ENCODE measurements at places on chromosomes 2 and 18.
A peak's percentile ranks its signal among the peaks of the same experiment; 100 is the strongest.

GRCh38 chr2:179554639-179555386 is 290.2 kb upstream of the SESTD1 start:
- DNase-seq = no peak

GRCh38 chr18:70165936-70166335 is 39.6 kb downstream of the RTTN start:
- no peak for DNase-seq

- DNase-seq = no peak
These were observed 56.2 kb upstream of the ATP8B1 start for GRCh38 chr18:57859314-57859713.

GRCh38 chr2:124450481-124450880 is 425.4 kb downstream of the CNTNAP5 start:
- DNase-seq = no peak

DNA sequence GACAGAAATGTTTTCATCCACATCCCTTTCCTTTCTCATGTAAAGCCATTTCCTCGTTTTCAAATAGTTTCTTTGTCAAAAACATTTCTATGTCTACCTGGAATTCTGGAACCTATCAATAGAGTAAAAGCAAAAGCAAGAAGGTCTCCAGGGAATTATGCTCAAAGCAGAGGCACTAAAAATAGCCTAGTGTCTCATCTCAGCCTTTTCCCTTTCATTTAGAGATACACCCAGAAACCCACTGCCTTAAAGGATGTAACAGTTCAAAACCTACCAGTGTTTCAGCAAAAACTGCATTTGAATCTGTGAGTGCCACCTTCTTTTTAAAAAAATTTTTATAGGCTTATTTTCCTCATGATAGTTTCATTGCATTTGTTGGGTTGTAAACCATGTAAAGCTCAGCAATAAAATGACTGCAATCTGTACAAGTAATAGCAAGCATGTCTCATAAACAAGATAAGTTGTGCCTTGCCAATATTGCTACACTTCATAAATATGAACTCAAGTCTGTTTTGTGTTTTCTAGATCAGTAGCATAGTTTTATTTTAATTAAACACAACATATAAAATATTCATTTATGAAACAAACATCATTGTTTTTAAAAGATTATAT is 927.3 kb upstream of the ACVR2A start:
- no peak for DNase-seq

GRCh38 chr18:2903006-2903405 is 56.2 kb downstream of the EMILIN2 start:
- DNase-seq = no peak

DNA sequence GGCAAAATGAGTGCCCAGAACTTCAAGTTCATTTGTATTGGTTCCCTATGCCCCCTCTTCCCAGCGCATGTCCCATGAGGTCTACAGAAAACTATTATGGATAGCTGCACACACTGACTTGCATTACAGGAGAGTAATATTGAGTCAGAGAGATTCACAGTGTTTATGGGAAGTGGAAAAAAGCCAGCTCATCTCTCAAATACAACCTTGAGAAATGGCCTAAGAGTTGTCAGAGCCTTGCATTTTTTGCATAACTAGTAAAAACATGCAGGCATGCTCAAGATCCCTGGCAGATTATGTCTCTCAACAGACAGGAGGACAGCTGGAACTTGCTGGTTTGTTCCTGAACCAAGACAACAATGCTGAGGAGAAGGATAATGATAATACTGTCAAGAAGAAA is 1292.8 kb downstream of the DSC3 start:
- no peak for DNase-seq

DNA sequence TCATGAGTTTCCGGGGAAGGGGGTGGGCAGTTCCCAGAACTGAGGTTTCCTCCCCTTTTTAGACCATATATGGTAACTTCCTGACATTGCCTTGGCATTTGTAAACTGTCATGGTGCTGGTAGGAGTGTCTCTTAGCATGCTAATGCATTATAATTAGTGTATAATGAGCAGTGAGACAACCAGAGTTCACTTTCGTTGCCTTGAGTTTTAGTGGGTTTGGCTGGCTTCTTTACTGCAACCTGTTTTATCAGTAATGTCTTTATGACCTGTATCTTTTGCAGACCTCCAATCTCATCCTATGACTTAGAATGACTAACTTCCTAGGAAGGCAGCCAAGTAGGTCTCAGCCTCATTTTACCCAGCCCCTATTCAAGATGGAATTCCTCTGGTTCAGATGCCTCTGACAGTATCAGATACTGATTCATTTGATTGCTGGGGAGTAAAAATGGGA is 447.3 kb downstream of the XIRP2 start:
- no peak for DNase-seq

DNA sequence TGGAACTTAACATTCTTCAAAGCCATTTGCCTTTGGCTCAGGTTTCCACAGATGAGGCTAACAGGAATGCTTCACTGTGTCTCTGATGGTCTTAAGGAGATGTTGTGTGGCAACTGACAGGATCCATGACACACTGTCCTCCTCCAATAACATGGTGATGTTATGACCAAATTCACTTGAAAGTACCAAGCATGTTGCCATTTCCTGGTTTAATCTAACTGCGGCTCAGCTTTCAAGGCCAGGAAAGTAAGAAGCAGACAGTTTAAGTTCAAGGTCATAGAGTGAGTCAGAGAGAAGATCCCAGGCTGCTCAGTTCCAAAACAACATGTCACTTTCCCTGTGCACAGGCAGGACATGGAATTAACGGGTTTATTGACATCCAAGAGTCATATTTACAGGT is 513.6 kb downstream of the STK39 start:
- DNase-seq = no peak

GRCh38 chr18:40531051-40531450 is 1424.0 kb upstream of the PIK3C3 start:
- no peak for DNase-seq

DNA sequence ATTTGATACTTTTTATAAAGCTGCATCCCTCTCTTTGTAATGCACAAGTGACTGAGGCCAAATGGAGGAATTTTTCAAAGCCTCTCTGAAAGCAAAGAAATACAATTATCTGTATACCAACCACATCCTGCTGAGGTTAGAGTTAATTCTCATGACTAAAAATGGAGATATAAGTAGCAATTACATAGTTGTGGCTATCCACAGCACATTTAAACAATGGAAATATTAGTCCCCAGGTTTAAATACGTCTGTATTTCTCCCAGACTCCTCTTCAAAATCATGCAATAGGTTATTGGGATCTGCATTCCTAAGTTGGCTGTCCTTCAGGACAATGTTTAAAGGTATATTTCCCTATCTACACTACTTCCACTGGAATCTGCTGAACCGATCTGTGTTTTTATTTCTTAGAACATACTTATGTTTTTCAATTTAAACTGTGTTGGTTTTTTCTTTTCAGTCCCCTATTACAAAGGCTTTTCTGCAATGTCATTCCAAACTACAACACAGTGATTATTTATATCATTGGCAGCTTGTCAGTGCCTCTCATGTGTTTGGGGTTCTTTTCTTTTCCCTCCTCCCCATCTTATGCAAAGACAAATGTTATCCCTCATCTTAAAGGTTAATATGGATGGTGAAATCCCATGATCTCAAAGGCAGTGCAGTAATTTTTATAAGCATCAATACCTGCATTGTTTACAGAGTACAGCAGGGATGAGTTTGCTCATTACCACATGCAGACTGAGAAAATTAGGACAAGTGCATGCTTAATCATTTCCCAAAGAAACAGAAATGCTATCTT is 134.8 kb upstream of the FSHR start:
- no peak for DNase-seq

DNA sequence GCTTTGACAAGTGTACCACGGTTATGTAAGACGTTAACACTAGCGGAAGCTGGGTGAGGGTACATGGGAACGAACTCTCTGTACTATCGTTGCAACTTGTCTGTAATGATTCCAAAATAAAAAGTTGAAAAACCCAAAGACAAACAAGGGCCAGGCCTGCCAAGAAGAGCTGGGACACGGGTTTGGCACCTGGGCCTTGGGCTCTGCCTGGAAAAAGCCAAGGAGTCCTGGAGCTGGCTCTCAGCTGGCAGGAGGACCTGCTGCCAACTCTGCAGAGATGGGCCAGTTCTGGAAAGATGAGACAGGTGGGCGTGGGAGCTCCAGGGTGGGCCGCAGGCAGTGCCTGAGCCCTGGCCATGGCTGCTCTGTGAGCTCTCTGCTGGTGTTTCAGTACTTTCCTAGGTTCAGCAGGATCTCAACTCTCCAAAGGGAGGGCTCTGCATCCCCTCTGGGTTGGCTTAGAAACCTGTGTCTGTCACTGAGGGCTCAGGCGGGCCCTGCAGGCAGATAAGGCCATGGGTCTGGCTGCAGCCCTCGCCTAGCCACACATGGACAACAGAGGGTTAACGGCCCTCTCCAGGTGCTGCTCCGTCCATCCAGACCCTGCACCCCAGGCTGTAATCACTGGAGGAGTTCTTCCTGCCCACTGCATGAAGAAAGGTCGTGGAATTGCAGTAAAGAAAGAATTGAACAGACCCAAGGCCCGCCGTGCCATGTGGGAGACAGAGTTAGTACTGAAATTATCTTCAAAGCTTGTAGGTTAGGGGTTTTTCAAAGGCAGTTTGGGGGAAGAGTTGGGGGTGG is 89.9 kb downstream of the RHOB start:
- no peak for DNase-seq

DNA sequence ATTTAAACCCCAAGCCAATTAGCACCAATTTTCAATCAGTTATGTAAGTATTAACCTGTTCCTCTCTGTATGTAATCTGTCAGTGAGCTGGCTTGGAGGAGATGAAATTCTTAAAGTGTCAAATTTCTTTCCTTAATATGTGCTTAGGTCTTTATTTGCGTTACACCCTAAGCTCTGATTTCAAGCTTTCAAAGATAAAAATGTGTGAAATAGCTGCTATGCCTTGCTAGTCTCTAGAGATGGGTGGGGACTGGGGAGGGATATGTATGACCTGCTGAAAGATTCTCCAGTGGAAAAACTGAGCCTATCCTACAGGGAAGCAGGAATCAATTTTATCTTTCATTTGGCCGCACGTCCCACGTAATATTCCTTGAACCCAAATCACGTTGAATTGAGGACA is 264.5 kb downstream of the RND3 start:
- no peak for DNase-seq

- no peak for DNase-seq
These were observed 20.3 kb downstream of the TGOLN2 start for GRCh38 chr2:85307527-85307897.

DNA sequence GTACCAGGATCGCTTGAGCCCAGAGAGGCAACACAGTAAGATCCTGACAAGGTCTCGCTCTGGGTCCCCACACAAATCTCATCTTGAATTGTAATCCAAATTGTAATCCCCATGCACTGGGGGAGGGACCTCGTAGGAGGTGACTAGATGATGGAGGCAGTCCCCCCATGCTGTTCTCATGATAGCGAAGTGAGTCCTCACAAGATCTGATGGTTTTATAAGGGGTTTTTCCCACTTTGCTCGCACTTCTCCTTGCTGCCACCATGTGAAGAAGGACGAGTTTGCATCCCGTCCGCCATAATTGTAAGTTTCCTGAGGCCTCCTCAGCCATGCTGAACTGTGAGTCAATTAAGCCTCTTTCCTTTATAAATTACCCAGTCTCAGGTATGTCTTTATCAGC is 46.0 kb upstream of the SERTAD2 start:
- DNase-seq = no peak

GRCh38 chr2:171271971-171272436 is 111.3 kb upstream of the TLK1 start:
- DNase-seq = peak; percentile 69

DNA sequence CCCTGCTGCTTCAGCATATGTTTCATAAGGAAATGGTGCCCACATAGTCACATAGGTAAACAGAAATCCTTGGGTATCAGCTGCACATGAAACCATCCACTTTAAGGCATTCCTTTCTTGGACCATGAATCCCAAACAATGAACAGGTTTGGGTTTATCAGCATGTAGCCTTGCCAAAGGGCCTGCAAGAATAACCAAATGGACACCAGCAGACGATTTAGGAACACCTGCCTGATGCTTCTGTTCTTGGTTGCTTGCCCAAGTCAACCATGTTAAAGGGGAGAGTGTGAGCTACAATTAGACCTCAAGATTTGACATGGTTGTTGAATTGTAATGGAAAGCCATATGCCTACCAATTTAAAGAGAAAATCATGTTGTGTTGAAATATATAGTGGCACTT is 1342.7 kb upstream of the PIK3C3 start:
- DNase-seq = no peak

GRCh38 chr2:120667981-120668380 is 67.7 kb upstream of the GLI2 start:
- no peak for DNase-seq

DNA sequence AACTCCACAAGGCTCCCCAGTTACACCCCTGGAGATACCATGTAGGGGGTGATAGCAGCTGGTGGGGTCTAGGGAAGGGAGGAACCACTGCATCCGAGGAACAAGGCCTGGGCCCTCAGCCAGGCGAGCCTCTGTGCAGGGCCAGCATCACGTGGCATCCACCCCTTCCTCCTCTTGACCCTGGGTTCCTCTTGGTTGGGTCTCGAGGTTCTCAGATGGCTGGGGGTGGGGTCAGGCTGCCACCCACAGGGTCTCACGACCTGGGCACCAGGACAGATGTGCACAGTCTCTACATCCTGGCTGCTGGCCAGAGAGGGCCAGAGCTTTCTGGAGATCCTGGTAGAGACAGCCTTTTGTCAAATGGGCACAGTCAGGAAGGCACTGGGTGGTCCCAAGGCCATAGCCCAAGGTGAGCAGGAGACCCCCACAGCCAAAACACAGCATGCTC is 10.4 kb downstream of the HS6ST1 start:
- no peak for DNase-seq

DNA sequence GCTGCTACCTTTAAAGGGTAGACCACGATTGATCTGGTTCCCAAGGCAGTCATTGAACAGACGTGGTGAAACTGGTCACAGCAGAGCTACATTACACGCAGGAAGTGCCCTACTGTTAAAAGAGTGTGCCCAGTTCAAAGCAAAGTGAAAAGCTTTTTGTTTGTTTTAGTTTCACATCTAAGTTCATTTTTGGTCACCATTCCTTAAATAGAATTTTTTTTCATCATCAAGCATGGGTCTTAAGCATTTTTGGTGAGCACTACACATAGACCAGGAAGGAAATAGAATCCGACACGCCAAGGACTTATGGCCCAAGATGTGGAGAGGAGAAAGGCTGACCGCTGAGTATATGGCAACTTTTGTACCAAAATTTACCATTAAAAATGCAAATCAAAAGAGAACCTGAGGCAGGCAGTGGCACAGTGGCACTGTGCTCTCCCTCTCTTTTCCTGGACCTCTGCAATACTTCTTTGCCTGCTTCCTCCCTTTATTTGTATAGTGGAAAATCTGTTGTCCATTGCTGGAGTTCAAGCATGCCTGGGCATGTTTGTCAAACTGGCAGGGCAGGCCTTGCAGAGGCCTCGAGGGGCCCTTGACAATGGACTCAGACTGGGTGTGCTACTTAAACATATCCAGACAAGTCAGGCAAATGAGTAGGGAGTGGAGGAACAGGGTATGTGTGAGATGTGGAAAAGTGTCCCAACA is 42.6 kb upstream of the HNRNPA3 start:
- no peak for DNase-seq

DNA sequence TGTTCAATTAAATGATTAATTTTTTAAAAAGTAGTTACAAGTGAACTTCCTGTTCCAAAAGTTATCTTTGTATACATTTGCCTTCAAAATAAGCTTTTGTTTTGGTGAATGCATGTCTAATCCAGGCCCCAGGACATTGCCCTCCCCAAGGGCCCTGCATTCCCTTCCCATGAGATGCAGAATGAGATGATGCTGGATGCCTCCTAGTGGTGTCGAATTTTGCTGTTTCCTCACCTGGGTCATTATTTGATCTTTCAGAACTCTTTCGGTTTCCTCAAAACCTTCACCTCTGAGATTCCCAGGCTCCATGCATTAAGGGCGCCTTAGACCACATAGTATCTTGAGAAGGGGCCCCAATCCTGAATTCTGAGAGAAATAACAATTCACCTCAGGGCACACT is 728.8 kb downstream of the CNTNAP5 start:
- DNase-seq = no peak

All from AG04449 (cell line).